ENCODE measurements at places on chromosomes 12 and 14.

DNA sequence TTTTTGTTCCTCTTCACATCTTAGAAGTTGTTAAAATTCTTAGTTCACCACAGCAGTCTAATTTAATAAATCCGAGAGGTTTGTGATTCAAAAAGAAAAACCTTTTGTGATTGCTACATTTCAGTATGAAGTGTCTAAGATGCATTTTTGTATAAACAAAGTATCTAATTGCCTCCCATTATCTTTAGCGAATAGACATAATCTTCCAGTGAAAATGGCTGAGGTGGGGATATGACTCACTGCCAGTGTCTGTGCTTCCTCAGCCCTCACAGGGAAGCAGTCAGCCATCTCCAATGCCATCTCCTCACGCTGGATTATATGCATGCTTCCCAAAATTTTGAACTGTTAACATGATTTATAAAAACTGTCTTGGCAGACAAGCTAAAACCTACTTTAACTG lies 7.6 kb downstream of the GCH1 start:
- peak; percentile 17 for DNase-seq

DNA sequence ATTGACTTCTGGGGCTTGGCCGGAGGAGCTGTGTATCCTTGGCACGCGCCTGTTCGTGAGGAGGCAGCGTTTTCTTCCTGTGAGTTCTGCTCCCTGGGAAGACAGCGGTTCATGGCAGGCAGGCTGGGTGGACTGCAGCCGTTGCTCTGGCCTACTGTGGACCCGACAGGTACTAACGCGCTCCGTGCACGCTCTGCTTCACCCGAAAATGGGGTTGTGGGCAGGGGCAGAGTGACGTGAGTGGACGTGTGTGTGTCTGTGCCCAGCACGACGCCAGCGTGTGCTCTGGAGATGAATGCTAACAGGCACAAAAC lies 179.1 kb downstream of the KIF26A start:
- no peak for DNase-seq

DNA sequence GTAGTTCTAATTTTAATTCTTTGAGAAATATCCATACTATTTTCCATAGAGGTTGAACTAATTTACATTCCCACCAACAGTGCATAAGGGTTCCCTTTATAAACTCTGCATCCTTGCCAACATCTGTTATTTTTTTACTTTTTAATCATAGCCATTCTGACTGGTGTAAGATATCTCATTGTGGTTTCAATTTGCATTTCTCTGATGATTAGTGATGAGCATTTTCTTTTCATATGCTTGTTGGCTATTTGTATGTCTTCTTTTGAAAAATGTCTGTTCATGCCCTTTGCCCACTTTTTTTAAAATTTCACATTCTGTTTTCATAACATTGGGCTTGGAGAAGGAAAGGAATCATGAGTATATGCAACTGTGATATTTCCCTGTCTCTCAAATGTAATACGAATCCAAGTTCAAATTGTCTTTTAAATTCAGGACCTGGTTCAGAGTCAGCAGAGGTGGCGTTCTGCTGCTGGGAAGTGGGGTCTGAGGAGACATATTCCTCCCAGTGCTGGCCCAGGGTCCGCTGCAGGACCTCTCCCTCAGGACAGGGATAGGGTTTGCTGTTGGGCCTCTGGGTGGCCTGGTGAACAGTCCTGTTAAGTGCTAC lies 81.2 kb upstream of the ETV6 start:
- no peak for DNase-seq

- no peak for DNase-seq
These were observed 394.1 kb upstream of the FAR2 start for GRCh38 chr12:28755027-28755426.

- DNase-seq: no peak
These were observed 25.7 kb downstream of the METTL25 start for GRCh38 chr12:82383930-82384552.

DNA sequence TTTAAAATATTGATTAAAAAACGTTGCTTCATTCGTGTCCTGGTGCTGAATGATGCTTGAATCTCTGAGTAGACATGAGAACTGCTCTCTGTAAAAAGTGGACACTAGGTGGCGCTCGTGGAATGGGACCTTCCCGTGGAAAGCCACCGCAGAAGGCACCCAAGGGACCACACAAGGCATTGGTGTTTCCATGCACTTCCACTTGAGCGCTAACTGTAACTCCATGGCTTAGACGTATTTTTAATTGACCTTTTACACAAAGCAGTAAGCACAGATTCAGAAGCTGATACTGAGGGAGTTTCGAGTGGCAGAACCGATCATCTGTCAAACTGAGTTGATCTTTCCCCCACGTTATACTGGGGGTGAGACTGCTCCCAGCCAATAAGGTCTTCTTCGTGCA lies 135.3 kb downstream of the PRKCH start:
- DNase-seq: peak; percentile 94

DNA sequence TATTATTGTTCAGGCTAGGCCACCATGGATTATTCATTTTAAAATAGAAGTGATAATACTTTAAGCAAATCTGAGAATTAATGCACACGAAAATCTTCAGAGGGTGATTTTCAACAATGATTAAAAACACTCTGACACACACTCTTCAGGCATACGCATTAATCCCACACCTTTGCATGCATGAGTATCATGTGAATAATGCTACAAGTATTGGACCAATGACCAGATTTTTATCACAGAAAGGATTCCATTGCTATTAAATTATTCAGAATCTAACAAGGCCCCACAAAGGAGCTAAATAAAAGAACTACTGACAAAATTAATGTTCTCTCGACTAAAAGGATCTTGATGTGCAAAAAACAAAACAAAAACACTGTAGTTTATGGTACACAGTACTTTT lies 11.1 kb downstream of the EPS8 start:
- no peak for DNase-seq

- DNase-seq: no peak
These were observed 109.8 kb downstream of the ACSS3 start for GRCh38 chr12:81187686-81188085.

- DNase-seq: peak; percentile 64
These were observed 55.6 kb downstream of the LGMN start for GRCh38 chr14:92692822-92693226.

DNA sequence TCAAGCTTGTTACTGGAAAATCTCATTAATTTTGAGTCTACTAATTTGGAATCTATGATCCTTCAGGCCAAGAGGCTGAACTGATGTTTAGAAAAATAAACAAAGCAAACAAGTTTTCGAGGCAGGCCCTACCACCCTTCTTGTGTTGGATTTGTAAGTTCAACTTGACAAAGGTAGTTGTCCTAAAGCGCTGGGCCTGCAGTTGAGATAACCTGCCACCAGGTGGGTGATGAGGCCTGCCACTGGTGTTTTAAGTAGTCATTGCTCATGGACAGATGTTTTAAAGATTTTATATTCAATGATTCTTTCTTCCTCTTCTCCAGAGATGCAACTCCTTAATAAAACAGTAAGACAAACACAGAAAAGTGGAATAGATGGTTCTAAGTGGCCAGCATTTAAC lies 19.4 kb downstream of the ACVRL1 start:
- DNase-seq: peak; percentile 54

DNA sequence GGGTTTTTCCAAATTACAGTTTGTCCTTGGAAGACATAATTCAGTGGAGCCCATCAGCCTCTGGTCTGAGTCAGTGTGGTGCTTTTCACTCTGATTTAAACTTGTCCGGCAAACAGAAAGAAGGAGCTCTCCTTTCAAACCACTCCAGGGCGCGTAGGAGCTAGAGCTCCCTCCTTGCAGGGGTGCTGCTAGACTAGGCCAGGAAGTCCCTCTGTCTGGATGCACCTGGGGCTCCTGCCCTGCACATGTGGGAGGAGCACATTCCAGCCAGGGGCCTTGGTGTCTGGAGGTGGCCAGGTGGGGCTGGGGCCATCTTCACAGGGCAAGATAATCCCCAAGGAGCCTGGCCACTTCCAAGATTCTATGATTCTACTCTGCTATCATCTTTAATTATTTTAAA lies 3.1 kb downstream of the SERPINA3 start:
- DNase-seq: no peak

- DNase-seq: no peak
These were observed 127.2 kb downstream of the RIMBP2 start for GRCh38 chr12:130588696-130589539.

- DNase-seq: no peak
These were observed 15.3 kb downstream of the MSRB3 start for GRCh38 chr12:65293735-65294134.

GRCh38 chr14:50397390-50398188 lies 908 bp upstream of the CDKL1 start:
- DNase-seq: peak; percentile 36

DNA sequence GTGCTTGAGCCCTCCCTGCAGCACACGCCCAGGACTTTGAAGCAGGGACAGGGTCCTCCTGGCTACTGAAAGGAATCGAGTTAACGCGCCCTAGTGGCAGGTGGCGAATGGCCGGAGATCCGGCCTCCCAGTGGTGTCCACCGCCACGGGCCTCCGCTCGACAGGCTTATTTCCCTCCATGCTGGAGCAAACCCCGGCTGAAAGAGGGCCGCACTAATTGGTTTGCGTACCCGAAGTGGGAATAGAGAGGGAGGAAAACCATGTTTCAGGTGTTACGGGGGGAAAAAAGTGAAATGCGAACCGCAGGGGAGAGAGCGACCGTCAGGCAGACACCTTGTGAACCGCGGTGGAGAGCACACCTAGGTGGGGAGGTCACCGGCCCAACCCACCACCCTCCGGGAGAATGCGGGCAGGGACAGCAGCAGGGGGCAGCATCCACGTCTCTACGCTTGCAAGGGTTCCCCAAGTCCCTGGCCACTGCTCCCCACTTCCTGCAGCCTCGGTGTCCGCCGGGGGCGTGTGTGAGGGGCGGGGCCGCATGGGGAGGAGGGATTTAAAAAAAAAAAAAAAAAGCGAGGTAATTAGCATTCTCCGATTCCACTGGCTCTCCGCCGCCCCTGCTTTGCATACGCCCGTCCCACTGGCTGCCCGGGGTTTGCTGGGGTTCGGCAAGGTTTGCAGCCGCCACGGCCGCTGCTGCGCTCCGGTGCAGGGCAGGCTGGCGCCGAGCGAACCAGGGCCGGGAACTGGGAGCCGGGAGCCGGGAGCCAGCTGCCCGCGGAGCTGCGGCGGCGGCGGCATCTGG lies 224.6 kb upstream of the CRY1 start:
- peak; percentile 87 for DNase-seq

DNA sequence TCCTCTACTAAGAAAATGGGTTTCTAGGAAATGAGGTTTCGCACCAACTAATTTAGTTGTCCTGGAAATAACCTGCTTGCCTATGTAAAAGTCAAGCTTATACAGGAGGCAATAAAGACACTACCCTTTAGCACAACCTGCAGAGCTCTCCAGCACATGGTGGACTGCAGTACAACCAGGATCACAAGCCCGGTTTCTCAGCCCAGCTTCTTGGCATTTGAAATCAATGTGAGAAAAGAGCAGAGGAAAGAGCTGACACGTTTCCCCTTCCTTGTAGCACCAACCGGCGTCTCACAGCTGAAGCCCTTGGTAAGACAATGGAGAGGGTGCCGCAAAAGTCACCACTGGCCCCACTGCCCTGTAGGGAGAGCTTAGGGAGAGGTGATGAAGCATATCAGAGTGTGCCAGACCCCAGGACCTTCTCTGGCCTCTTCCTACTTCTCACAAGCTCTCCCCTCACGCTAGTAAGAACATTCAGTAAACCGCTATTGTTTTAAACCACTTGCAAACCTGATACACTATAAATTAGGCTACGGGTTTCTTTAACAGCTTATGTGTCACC lies 8.6 kb downstream of the SPTLC2 start:
- DNase-seq: peak; percentile 59

DNA sequence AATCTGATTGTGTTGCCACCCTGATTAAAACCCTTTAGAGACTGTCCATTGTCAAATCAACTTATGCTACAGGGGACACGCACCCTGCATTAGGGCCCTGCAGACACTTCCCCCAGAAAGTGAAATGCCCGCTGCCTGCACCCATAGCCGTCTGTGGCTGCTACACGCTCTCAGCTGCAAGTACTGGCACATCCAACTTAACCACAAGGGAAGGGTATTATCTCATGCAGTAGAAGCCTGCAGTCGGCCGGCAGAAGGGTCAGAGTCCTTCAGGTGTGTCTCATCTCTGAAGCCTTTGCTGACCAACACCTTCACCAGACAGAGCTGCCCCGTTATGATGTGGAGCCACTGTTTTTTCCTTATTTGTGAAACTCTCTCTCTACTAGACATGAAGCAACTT lies 20.8 kb downstream of the CFAP251 start:
- no peak for DNase-seq

GRCh38 chr14:89357655-89358297 lies 59.3 kb downstream of the FOXN3 start:
- DNase-seq: peak; percentile 58

GRCh38 chr12:49400304-49400703 lies 33.0 kb downstream of the SPATS2 start:
- no peak for DNase-seq

GRCh38 chr14:64992328-64992885 lies 5.7 kb downstream of the FNTB start:
- no peak for DNase-seq

- DNase-seq: no peak
These were observed 11.9 kb downstream of the PALS1 start for GRCh38 chr14:67253076-67253635.

DNA sequence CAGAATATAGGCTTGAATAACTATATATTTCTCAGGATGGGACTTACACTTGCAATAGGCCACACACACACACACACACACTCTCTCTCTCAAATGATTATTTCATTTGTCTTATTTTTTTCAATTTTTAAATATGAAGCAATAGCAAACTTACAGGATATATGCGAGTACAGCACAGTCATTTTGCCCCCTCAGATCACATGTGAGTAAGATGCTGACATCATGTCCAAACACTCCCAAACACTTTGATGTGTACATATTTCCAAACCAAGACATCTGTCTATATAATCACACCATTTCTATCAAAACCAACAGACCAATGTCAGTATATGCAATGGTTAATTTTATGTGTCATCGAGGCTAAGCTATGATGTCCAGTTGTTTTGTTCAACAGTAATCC lies 1535.9 kb upstream of the FLRT2 start:
- peak; percentile 5 for DNase-seq

DNA sequence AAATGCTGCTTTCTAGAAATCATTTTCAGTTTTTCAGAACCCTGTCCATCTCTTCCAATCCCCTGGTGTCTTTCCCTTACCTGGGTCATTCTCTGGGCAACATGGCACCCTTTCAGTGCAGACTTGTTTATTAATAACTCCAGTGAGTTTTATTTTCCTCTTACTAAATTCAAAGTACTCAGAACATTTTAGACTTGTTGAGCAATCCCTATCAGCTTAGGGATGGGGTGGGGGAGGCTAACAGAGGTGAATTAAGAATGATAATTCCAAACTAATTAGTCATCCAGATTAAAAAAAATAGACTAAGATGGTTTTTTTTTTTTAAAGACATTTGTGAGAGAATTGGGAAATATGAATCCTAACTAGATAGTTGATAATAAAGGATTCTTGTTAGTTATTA lies 10.7 kb downstream of the GPRC5A start:
- DNase-seq: no peak

DNA sequence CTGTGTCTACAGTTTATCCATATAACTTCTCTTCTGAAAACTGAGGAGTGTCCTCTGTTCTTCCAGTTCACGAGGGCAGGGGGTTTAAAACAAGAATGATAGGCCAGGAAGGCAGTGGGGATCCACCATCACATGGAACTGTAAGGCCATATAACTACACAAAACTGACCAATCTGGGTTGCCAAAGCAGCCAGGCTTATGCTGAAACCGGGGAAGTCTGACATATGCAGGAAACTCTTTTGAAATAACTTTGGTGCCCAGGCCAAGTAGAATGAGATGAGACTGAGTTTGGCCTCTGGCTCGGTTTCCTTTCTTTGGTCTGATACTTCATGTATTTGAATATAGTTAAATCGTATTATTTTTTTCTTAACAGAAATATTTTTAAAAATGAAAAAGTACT lies 18.0 kb upstream of the ATF1 start:
- peak; percentile 62 for DNase-seq
